ENCODE measurements at places on chromosomes 2 and 18.
A peak's percentile ranks its signal among the peaks of the same experiment; 100 is the strongest.

- no peak for DNase-seq
Measured at GRCh38 chr18:67581178-67581577, 64.7 kb upstream of the DSEL start.

DNA sequence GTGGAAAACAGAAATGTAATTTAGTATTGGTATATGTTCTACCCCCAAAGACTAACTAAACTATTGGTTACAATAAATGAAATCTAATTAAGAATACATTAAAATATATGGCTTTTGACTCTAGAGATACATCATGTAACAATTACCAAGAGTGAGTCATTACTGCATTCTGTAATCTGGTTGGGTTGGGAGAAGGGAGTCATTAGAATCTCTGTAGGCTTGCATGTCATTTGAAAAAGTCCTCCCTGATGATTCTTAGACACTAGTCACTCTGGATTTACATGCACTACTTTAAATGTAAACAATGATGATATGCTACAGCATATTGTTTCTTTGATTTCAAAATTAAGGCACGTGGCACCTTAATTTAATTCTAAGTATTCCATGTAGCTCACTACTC lies 293.4 kb upstream of the CHST9 start:
- DNase-seq, result no peak

DNA sequence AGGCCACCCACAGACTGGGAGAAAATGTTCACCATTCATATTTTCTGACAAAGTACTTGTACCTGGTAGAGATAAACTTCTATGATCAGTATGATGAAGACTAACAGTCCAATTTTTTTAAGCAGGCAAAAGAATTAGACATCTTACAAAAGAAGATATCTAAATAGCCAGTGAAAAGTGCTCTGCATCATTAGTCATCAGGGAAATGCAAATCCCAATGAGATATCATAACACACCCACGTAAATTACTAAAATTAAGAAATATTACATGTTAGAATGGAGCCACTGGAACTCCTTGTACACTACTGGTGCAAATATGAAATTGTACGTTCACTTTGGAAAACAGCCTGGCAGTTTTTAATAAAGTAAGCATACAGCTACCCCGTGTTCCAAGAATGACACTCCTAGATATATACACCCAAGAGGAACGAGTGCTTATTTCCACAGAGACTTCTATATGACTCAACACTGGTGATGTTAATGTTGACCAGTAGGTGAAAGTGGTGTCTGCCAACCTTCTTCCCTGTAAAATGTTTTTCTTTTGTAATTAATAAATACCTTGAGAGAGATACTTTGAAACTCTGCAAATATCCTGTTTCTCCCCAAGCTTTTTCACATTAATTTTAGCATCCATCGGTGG lies 80.3 kb downstream of the NPAS2 start:
- DNase-seq, result no peak

- peak; percentile 28 for DNase-seq
Measured at GRCh38 chr2:119407430-119408220, 24.0 kb upstream of the TMEM37 start.

GRCh38 chr18:9333441-9334328 lies 888 bp upstream of the TWSG1 start:
- no peak for DNase-seq

GRCh38 chr2:76320716-76321115 lies 610.0 kb upstream of the GCFC2 start:
- DNase-seq, result no peak

- peak; percentile 24 for DNase-seq
Measured at GRCh38 chr18:79944126-79944731, 7.2 kb downstream of the SLC66A2 start.

- peak; percentile 70 for DNase-seq
Measured at GRCh38 chr18:77132369-77133050, at the start of gene MBP. Gene MBP (minus strand): TSS chr18:77132783. CDS start chr18:77105261, 27,522 bp downstream.

DNA sequence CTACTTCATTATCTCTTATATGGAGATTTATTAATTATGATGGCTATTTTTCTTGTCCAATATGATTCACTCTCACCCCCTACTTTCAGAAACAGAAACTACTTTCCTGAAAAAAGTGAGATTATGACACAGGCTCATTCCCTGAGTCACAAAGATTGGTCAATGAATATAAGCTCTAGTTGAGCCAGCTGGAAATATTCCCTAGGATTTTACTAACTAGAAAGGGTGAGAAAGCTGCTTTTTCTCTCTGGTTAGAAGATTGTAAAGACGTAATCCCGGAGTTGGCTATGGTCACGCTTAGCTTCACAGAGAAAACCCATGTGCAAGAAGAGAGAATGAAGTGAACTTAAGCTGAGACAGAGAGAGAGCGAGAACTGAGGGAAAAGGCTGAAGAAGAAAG lies 223.7 kb upstream of the SMAD7 start:
- DNase-seq, result no peak

GRCh38 chr2:239295377-239296019 lies 105.3 kb downstream of the HDAC4 start:
- DNase-seq, result peak; percentile 32

- DNase-seq, result no peak
Measured at GRCh38 chr2:184041077-184041476, 557.3 kb upstream of the ZNF804A start.

DNA sequence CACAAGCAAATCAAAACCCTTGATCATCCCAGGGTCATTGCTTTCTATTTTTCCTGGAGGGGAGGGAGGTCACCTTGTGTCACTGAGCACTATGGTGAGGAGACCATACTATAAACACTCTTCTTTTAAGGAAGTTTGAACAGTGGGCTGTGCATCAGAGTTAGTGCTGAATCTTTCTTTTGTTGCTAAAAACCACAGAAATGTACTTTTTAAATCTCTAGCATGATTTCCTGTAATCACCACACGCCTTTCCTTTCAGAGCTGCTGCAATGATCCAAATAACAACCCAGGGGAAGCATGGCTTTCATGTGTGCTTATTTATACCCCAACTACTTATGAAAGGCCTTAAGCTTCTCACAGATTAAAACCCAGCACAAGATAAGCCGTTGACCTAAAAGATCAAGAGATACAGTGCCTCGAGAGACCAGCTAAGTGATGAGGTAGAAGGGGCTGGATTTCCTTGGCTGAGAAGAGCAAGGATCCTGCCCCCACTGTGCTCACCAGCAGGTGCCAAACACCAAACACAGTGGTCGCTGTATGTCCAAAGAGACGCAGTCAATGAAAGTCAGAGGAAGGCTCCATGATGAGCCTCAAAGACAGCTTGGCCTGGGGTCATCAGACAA lies 34.7 kb downstream of the TRABD2A start:
- DNase-seq, result peak; percentile 77

GRCh38 chr2:53562407-53562806 lies 205.2 kb upstream of the CHAC2 start:
- no peak for DNase-seq

DNA sequence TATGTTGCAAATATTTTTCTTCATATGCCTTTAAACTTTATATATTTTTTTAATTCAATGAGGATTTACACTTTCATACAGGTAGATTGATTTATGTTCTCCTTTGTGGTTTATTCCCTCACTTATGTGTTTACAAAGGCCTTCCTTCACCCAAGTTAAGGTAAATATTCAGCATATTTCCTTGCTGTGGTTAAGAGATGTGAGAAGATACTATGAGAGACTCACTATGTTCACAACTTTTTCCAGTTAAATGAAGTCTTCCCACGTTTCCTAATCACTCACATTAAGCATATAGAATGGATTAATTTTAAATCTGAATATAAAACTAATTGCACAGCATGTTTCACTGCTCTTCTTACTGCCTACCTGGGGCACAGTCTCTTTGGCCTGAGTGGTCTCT lies 597 bp downstream of the PECR start:
- no peak for DNase-seq

DNA sequence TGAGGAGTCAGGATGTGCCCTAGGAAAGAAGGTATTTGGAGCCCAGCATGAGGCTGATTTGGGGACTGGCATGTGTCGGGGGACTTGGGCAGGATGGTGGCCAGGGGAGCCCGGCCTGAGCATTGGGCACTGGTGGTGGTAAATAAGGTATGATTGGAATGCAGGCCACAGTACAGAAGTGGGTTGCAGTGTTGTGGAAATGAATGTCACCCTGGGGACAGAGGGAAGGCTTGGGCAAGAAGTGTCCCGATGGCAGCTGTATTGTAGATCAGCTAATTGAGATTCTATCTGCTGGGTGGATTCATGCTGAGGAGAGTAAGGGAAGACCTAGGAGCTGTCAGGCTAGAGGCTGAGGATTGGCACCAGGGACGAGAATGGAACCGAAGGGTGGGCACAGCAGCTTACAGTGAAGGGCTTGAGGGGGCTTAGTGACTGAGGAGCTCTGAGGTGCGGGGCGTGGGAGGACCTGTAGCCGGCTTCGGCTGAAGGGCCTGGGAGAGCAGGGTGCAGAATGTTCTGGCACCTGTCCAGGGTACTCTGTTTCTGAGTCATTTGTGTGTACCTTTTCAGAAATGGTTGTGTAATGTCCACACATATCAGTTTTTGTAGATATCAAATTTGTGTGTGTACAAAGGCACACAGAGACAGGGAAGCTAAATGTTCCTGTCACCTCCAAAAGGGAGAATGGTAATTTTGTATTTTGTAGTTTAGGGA lies 170.2 kb downstream of the PRKCE start:
- DNase-seq, result no peak

- no peak for DNase-seq
Measured at GRCh38 chr2:119280680-119281079, 57.0 kb downstream of the STEAP3 start.

- DNase-seq, result no peak
Measured at GRCh38 chr2:22238967-22239366, 1115.2 kb downstream of the TDRD15 start.

- DNase-seq, result no peak
Measured at GRCh38 chr2:127562936-127563335, 27.5 kb downstream of the MYO7B start.

DNA sequence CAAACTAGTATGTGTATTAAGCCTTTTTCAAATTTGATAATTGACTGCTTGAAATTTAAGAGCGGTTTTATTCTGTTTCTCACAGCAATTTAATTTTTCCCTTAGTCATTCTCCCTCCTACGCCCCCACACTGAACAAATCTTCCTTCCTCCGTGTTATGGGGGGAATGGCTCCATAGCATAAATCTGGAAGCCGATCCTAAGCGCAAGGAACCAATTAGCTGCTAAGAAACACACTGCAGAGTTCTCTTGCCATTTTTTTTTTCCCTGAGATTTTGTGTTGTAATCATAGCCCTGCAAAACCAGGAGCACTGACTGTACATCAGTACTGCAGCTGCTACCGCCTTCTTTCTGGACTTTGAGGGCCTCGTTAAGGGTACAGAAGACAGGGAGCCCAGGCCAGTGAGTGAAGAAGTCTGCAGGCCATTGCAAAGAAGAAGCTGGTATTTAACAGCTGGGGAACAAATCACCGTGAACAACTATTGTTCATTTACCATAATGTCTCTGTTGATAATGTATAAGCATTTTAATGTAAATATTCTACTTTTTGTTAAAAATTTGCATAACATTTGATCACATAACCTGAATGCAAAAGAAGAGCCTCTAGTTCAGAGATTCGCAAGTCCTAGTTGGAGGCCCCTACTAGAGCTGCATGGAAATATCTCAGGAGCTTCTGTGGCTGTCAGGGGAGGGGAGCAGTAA lies 264.0 kb downstream of the LRATD1 start:
- DNase-seq, result no peak

DNA sequence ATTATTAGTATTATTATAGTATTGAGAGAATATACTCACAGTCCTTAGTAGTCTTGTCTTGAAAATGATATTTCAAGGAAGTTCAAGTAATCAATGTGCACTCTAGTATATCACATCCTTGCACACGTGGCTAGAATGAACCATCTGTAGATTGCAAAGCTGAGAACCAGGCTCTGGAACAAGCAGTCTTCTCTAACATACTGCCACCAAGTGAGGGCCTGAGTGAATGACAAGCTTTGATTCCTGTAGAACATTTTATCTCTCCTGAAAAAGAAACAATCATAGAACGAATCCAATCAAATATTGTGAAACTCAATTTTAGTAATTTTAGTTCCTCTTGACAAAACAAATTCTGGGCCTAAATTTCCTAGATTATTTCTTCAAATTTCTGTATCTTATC lies 55.3 kb upstream of the SULT1C3 start:
- DNase-seq, result no peak

- no peak for DNase-seq
Measured at GRCh38 chr2:225171350-225171749, 129.1 kb upstream of the DOCK10 start.

DNA sequence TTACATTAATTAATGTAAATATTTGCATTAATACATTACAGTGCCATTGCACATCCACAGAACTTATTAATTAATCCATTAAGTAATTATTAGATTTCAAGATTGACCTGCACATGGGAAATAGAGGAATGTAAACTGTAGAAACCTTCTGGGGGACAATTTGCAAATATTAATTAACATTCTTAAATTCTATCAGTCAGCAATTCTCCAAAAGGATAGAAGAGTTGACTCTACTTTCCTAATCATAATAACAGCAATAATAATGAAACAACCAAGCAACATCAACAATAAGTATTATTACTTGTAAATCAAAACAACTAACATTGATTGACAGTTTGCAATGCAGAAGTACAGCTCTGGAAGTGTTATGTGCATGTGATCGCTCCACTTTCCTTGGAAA lies 281.6 kb upstream of the CRIM1 start:
- no peak for DNase-seq

DNA sequence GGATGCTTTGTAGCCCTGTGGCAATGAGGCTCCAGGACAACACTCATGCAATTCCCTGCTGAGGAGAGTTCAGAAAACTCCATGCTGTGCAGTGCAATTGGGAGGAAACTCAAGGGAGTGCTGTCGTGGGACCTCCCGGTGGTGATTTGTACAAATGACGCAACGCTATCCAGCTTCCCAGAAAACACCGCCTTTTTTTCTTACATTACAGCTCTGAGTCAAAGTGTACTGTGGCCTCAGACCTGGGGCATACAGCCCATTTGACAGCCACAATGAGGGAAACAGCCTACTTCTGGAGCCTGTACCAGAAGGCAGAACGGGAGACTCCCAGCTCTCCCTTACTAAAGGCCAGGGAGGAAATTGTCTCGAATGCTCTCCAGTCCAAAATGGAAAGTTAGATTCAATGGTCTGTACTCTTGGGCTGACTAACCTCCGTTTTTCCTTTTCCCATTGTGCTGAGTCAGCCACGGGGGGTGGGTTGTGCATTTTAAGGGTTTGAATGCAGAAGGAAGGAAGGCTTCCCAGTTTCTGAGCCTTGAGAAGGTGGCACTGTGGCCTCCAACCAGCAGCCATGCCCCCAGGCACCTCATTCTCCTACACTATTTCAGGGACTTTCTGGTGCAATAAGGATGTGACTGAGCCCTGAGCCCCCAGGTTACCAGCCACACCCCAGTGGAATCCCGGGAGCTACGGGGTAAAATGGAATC lies 16.4 kb upstream of the CYP1B1 start:
- DNase-seq, result no peak

- DNase-seq, result no peak
Measured at GRCh38 chr2:16466133-16466820, 199.4 kb downstream of the CYRIA start.

Measured in CD4-positive, alpha-beta T cell treated with Interleukin-12 subunit alpha and Interleukin-12 subunit beta, for 1 hour (primary cell).